ENCODE measurements at places on chromosomes 11 and 22. TPM values are rescaled to one million over a fixed set of nuclear protein-coding genes. Genes with fewer than 3 reads are reported as not detected.

CARNS1 gene
- total RNA-seq, result 1.6 TPM

AIFM3 gene
- total RNA-seq, result 2.6 TPM

TMEM121B gene
- 0.38 TPM for total RNA-seq

PATE4 gene
- not detected for total RNA-seq

SMTNL1 gene
- total RNA-seq, result not detected

CNTF gene
- 2.3 TPM for total RNA-seq

TYR gene
- not detected for total RNA-seq

DNA sequence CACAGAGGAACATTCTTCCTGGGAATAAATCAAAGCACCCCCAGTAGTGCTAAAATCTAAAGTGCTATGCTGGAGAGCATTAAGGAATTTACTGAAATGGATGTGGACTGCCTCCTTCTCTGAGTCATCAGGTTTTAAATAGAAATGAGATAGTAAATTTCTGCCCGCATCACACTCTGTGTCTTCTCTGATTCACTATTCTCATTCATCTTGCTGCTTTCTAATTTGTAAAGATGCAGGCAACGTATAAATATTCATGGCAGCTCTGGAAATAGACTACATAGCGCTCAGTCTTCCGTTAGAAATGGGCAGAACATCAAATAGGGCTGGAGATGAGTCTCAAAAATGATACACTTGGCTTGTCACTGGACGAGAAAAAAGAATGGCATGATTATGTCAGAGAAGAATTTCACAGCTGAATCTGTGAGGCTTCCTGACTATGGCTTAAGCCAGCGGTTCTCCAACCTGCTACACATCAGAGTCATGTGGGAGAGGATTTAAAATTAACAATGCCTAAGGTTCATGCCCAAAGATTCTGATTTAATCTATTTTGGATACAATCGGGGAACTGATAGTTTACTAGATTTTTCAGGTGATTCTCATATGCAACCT lies 178.2 kb downstream of the LRRC4C start:
- no peak for DNase-seq

- no peak for DNase-seq
These were observed 79.6 kb downstream of the CELSR1 start for GRCh38 chr22:46457502-46458488.

DNA sequence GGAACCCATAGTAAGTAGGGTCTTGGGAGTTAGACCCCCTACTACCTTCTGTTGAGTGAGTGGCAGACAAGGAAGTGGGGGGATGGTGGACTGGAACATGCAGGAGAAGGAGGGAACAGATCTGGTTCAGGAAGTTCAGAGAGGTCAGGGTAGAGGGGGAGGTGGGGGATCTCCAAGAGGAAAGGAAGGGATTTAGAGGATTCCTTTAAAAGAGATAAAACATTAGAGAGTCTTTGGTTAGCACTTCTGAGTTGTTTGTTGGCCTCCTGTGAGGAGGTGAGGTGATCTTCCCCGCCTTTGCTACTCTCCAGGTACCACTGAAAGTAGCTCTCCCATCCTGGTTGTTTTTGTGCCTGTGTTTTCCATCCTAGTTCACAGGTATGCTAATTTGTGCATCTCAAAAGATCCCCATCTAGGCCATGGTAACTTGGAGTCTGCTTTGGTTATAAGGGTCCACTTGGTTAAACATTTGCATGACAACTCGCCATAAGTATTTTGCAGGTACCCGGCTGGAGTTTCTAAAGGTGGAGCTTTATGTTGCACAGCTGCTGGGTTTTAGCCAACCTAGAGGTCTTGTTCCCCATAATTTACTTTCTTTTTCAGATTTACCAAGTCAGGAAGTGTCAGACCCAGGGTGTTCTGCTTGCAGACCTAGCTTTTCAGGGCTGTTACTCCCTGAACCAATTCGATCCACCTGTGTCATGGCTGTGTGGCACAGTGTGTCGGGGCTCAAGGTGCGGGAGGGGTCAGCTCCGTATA lies 79.3 kb upstream of the SORL1 start:
- DNase-seq, result no peak

GRCh38 chr22:50001388-50002231 lies 11.0 kb downstream of the IL17REL start:
- peak; percentile 60 for DNase-seq

DNA sequence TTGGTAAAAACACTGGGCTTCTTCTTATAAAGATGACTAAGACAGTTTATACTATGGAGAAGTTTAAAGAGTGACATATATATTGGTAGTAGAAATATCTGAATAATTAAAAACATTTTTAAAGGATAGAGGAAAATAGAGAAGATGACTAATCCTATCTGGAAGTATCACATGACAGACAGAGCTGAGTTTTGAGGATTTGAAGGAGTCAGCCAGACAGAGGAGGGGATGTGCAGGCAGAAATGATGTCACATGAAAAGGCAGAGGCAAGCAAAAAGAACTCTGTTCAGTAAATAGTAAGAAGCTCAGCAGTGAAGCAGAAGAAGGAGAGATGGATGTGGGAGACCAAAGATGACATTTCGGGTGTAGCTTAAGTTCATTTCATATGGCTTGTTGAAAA lies 1.6 kb downstream of the OR10A2 start:
- no peak for DNase-seq

DNA sequence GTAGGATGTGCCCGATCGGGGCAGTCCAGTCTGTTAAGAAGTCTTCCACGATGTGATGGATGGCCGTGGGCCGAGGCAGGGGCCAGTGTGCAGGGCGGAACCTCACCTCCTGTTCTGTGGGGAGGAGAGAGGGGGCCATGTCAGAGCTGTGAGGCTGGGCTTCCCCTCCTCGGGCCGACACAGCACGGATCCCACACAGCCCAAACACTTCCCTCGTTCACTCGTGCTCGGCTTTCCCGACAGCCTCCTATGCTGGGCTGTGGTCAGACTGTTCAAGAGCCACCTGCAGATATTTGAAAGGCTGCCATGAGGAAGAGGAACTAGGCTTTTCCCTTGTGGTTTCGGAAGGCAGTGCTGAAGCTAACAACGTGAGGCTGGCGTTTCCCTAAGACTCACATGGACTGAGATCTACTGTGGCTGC lies 12.3 kb upstream of the TXN2 start:
- no peak for DNase-seq

- DNase-seq, result no peak
These were observed 886 bp upstream of the P4HA3 start for GRCh38 chr11:74312326-74312725.

DNA sequence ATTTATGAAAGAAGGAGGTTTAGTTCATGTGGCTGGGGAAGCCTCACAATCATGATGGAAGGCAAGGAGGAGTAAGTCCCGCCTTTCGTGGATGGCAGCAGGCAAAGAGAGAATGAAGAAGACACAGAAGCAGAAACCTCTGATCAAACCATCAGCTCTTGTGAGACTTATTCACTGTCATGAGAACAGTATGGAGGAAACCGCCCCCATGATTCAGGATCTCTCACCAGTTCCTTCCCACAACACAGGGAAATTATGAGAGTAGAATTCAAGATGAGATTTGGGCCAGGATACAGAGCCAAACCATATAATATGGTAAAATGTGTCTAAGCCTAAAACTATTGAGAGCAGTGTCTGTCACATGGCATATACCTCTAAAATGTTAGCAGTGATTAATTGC lies 503.8 kb upstream of the CCDC179 start:
- DNase-seq, result no peak
